MCF 10A (cell line): ENCODE measurements at places on chromosomes 7 and 10. TPM values are rescaled to one million over a fixed set of nuclear protein-coding genes. Genes with fewer than 3 reads are reported as not detected.
A peak's percentile ranks its signal among the peaks of the same experiment; 100 is the strongest.

GIMAP6 gene
- total RNA-seq: not detected in 2 replicates

KEL gene
- not detected in 2 replicates for total RNA-seq

LAMB1 gene
- 199 and 275 TPM in 2 replicates for total RNA-seq

SLC26A3 gene
- total RNA-seq: not detected in 2 replicates

SLC16A9 gene
- total RNA-seq: 0.54 and 0.84 TPM in 2 replicates

SPACDR gene
- total RNA-seq: 0.49 and 0.74 TPM in 2 replicates

DNA sequence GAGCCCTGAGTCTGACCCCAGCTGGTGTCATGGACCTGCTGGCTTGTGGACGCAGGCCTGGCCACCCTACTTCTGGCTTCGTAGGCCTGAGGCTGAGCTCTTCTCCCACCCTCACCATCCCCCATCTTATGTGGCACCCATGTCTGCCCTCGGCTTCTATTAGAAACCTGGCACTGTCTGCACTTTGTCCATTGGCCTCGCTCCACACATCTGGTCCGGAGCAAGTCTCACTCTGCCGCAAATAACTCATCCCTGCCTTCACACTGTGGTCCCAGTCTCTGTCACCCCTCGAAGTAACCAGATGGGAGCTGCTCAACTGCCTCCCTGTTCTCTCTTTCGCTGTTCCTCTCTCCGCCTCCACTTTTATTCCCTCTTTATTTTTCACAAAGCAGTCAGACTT is 78.6 kb downstream of the TRRAP start:
- no peak for DNase-seq

GRCh38 chr10:63822496-63822895 is 301.3 kb downstream of the REEP3 start:
- DNase-seq: no peak

- DNase-seq: peak; percentile 33
Observed at GRCh38 chr7:27122077-27122910, 8.3 kb downstream of the HOXA4 start.

GRCh38 chr10:43808136-43808535 is 159.5 kb upstream of the ZNF32 start:
- no peak for DNase-seq

DNA sequence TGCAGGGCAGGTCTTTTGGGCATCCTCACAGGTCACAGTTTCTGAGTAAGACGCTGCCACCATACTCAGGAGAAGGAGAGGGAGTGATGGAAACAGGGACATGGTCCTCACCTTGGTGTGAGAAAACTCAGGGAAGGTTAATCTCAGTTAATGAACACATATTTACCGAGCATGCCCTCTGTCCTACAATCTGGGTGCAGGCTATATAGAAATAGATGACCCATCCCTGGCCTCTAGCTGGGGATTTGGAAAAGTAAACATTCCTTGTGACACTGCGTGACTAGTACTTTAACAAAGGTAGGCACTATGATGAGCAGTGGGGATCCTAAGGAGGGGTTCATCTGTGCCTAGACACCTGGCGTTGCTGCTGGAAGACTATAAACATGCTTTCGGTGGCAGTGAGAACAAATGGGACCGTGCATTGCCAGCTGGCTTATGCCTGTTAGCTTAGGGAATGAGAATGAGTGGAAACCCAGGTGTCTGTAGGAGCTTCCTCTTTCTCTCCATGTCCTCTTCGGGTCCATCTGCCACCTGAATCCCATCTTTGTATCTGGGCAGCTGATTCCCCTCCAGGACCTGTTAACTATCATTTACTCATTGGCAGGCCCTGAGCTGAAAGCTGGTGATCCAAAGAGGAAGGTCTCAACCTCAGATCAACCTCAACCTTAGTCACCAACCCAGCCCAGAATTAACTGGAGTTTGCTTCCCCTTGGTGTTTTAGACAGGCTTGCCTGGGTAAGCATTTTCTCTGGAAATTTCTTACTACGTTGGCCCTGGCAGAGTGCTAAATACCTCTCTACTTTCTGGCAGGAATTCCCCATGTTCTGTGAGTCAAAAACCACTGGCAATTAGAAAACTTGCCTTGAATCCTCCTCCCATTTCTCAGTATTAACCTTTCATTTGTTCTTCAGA is 794 bp downstream of the MBL2 start:
- DNase-seq: no peak

DNA sequence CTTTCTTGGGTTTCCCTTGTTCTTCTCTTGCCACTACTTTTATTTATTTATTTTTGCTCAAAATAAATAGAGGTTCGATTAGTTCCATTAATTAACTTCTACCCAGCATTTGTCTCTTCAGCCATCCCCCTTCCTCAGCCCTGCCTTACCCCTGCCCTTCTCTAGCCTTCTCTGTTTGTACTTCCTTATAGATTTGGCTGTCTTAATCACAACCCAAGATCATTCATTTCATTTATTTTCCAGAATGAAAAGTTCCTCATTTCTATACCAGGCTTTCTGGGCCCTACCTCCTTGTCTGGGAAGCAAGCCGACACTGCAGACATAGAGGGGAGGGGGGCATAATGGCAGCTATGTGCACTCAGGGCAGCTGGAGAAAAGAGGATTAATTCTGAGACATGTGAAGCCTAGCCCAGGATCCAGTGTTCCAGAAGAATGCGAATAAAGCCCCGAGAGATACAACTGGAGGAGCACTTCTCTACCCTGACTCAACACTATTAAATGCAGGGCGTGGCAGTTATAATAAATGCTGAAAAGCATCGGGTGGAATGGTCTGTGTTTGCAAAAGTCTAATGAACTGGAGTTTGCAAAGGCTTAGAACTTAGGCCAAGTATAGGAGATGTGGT is 6.4 kb upstream of the PDCD4 start:
- peak; percentile 67 for DNase-seq

DNA sequence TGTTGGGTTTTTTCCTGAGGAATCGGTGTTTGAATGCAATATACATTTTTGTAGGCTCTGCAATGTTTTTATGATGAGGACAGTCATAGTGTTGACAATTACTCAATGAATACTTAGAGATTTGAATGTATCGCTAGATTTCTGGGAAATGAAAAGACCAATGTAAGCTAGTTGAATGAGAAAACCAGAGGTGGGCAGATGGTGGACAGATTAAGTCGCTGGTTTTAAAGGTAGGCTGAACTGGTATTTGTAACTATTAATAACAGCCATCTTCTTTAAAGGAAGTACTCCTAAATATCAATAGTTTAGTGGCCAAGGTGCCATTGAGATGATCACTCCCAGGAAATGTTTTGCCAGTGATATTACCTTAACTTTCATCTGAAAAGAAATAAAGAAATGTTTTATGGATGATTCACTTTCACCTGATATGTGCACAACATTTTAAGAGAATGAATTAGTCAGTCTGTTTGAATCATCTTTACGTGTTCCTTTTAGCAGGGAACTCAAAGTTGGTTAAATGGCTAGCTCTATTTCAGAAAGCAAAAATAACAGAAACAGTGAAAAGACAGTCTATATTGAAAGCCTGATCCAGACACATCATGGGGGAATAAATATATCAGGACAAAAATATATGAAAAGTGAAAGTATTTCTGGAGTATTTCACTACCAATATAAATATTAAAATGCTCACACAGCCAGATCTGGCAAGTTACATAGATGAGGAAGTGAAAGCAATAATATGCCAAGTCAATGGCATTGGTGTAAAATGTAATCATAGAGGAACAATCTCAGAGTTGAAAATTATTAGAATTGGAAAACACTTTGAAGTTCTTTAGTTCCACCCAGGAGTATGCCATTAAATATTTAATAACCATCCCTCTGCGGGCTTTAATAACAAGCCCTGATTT is 20.7 kb downstream of the MET start:
- peak; percentile 56 for DNase-seq

DNA sequence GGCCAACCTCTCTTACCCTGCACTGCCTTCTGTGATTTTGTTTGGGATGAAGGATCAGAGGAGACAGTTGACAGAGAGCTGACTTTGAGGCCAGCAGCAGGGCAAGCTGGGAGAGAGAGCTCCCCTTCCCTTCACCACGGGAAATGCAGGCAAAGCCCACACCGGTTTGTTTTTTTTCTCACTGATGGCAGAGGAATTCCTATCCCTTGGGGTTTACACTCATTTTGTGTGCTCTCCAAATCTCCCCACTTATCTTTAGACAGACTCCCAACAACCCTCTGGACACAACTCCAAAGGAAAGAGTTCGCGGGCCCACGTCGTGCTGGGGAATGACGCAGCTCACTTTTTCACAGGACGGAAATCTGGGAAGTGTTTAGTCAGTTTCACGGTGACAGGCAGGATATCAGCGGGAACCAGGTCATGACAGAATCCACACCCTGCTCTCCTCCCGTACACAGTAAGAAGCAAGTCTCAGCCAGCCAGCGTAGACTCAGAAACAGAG is 68.3 kb upstream of the FAM171A1 start:
- DNase-seq: no peak

GRCh38 chr10:12214763-12215218 is 18.8 kb downstream of the CDC123 start:
- peak; percentile 65 for DNase-seq

DNA sequence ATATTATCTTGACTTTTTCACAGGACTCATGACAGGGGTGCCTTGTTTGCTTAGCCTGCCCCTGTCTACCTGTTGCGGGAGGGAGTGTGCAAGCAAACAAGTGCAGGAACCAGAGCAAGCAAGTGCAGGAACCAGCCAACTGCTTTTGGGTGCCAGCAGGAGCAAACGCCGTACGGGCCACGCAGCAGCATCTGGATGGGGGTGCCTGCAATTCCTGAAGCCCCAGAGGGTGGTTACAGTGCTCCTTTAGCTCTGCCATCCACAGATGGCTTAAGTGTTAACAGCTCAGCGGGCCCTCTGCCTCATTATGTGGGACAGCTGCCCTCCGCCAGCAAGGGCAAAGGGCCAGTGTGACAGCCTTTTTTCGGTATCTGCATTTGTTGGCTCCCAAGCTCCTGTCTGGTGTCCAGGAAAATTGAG is 83.5 kb downstream of the MICU1 start:
- DNase-seq: no peak

GRCh38 chr7:66330961-66331360 is 125.8 kb downstream of the TPST1 start:
- no peak for DNase-seq

- no peak for DNase-seq
Observed at GRCh38 chr7:107999779-108000560, 3.0 kb downstream of the LAMB1 start.

- no peak for DNase-seq
Observed at GRCh38 chr10:128046953-128047290, 79.3 kb downstream of the MKI67 start.

- no peak for DNase-seq
Observed at GRCh38 chr7:88309819-88310218, 3.1 kb upstream of the STEAP4 start.

DNA sequence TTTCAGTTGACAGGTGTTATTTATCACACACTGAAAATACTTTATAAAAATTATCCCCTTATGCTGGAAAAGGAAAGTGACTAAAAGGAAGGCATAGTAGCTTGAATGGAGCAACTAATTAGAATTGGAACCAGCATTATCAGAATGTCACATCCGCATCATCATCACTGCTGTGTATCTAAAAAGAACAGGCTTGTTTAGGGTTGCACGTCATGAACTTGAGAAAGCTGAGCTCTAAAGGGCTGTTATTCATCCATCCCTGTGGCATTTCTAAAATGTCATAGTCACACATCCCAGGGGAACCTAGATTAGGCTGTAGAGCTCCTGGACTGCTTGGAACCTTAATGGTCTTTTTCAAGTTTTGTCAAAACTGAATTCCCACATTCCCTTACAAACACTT is 54.4 kb downstream of the KLHDC10 start:
- no peak for DNase-seq

- DNase-seq: no peak
Observed at GRCh38 chr7:128755819-128756476, 16.8 kb downstream of the CALU start.

- peak; percentile 24 for DNase-seq
Observed at GRCh38 chr7:139479620-139480019, 3.9 kb downstream of the KLRG2 start.

- no peak for DNase-seq
Observed at GRCh38 chr10:52923520-52923919, 150.9 kb upstream of the MBL2 start.

DNA sequence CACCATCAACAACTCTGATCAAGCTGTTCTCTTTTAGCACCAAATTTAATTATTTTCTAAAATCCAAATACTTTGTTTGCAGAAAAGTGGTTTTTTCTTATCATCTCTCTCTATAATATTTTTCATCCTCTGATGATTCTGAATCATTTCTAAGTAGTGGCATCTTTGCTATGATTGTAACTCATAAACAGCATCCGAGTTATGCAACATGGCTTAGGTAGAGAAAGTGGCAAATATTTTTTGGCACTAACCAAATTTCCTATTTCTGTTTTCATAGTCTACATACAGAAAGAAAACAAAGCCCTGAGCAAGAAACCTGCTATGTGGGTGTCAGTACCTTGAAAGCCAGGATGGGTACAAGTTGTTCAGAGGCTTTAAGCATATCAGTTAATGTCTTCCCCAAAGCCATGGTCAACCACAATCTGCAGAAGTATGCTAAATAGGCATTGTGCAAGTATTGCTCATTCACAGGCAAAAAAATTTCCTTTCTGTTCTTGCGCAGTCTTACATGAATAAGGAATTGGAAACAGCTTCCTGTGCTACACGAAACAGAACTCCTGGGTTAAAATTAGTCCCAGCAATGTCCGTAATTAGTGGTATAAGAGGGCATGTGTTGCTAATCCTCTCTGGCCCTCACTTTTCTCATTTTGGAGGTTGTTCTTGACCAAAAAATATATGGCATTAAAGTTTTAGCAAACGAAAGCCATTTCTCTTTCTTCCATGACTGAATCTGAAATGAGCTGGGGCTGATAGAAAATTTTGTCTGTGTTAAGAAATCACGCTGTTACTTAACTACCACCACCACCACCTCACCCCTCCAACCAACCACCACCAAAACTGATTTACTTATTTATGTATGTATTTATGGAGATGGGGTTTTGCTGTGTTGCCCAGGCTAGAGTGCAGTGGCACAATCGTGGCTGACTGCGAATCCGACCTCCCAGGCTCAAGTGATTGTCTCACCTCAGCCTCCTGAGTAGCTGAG is 325.6 kb upstream of the MAGI2 start:
- DNase-seq: peak; percentile 19

DNA sequence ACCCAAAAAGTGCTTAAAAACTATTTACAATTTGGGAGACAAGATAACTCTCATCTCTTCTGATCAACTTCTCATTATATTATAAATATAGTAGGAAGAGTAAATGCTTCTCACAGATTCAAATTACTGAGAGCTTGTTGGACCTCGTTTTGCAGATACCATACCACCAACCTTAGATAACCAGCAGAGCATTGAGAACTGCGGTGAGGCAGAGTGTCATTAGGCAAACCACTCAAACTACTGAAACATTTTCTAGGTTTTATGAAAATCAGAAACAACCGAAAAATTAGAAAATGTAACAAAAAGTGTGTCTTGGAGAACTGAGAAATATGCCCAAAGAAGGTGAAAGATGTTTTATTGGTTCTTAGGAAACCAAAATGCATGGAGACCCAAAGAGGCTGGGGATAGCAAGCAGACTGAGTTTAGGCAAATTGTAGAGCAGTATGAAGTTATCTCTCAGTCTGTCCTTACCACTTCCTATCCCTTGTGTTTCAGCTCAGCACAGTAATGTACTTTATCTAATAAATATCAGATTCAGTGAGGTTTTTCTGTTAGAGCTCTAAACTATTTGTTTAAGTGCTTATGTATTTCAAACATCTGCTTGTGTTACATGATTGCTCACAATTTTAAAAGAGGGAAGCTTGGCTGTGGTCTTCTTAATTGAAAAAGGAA is 77.9 kb downstream of the HECTD2 start:
- no peak for DNase-seq
